ELF-1 (cell line): ENCODE measurements at places on chromosomes 7 and 10.

GRCh38 chr10:63396133-63396761 lies 69.5 kb downstream of the JMJD1C start:
- DNase-seq, result no peak

GRCh38 chr10:64170791-64171190 lies 649.6 kb downstream of the REEP3 start:
- DNase-seq, result no peak

- DNase-seq, result no peak
Observed at GRCh38 chr10:17768957-17769356, 17.0 kb downstream of the TMEM236 start.

DNA sequence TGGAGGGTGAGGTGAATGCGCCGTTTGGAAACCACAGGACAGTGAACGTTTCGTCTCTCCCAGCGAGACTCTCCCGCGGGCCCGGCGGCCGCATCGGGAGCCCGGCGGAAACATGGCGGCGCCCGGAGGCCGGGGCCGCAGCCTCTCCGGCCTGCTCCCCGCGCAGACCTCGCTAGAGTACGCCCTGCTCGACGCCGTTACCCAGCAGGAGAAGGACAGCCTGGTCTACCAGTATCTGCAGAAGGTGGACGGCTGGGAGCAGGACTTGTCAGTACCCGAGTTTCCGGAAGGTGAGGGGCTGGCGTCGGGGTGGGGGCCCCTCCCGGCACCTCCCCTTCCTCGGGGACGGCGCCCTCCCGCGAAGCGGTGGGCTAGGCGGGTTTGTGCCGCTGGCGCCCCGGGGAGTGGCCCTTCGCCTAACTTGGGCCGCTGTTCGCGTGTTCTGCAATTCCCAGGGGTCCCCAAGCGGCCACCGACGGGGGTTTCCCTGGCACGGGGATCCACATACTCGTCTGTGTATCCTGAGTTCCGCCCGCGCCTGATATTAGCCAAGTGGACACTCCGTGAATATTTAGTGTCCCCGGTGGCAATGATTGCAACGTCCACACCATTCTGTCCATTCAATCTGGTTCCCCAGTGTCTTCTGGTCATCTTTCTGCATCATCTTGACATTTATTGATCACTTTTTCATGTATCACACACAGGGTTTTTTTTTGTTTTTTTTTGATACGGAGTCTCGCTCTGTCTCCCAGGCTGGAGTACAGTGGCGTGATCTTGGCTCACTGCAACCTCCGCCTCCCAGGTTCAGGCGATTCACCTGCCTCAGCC lies 514 bp downstream of the NHLRC2 start:
- DNase-seq, result peak; percentile 73

GRCh38 chr7:124480036-124480820 lies 285.4 kb downstream of the GPR37 start:
- DNase-seq, result no peak

DNA sequence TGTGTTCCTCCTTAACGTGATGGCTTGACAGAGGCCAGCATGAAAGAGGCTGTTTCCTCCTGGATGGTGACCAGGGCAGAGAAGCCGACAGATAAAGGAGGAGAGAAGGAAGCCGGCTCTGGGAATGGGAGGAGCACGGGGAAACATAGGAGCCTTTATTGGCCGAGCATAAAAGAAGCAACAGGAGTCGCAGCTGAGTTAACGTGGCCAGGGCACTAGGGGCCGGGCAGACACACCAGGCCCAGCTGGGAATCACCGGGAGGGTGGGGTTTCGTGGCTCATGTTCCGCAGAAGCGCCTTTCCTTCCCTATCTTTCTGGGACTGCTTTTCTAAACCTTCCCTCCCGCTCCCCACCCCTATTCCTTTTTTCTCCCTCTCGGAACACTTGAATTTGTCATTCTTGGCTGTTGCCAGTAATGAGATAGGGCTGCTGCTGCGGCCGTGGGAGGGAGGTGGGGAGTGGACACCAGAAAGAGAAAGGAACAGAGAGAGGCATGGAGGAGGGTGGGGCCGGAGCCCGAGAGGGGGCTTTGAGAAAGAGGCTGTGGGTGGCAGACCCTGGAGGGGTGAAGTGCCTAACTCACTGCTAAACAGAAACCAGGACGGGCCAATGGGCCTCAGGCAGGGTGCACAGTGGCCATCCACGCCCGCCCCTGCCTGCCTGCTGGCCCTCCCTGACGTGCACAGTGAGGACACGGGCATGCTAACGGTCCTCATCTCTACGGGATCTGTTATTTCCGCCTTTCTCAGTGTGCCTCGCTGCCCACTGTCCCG lies 65.2 kb downstream of the COL13A1 start:
- peak; percentile 79 for DNase-seq

DNA sequence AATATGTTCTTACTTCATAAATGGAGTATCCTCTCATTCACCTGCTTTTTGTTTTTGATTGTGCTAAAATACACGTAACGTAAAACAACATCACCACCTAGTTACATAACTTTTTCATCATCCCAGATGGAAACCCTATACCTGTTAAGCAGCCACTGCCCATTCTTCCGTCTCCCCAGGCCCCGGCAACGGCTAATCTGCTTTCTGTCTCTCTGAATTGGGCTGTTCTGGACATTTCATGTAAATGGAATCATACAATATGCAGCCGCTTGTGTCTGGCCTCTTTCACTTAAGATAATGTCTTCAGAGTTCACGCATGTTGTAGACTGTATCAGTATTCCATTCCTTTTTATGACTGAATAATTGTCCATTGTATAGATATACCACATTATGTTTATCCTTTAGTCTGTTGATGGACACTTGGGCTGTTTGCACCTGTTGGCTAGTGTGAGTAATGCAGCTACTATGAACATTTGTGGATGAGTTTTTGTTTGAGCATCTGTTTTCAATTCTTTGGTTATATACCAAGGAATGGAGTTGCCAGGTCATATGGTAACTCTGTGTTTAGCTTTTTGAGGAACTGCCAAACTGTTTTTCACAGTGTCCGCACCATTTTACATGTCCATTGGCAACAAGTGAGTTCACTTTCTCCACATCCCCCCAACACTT lies 14.1 kb upstream of the SUN1 start:
- no peak for DNase-seq

DNA sequence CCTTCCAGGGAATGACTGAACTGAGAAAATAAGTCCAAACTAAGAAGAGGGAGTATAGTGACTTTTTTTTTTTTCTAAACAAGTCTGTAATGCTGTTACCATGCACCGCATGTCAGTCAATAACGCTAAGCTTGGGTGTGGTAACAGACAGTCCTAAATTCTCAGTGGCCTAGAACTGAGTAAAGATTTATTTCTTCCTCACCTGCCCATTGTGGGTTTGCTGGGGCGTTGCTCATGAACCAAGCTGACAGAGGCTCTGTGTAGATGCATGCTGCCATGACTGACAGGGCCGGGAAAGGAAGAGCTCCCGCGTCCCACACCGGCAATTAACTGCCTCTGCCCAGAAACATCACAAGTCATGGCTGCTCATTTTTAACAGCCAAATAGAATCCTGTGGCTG lies 25.5 kb upstream of the PRKG1 start:
- DNase-seq, result no peak

- DNase-seq, result no peak
Observed at GRCh38 chr10:95716866-95717265, 23.1 kb upstream of the TCTN3 start.

DNA sequence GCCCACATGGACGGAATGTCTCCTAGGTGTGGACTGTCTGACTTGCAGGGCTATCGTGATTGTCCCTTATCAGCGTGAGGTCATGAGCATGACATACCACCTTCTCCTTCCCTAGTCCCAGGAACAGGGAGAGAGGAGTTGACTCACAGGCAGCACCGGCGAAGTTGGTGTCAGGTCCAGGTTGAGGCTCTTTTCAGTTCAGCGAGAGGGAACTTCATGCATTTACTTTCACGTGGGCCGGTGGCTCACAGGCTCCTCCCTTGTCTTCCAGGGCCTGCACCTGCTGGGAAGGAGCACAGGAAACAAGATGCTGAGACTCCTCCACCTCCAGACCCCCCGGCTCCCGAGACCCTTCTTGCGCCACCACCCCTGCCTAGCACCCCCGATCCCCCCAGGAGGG lies 46.1 kb downstream of the PROSER2 start:
- DNase-seq, result no peak

GRCh38 chr10:111435871-111436270 lies 359.0 kb downstream of the ADRA2A start:
- no peak for DNase-seq

DNA sequence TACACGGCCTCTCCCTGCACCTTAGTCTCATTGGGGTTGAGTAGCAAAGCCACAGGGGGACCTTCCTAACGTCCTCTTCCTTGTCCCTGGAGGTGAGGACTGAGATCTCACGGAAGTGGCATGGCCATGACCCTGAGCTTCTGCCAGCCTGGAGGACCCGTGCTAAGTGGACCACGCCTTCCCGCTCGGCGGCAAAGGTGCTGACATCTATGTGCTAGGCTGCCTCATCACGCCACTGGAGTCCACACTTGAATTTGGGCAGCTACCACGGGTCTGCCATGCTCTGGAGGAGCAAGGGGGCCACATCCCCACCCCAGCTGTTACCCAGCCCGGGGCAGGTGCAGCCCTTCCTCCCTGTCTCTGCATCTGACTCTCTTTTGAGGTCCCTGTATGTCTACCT lies 15.3 kb downstream of the GHRHR start:
- no peak for DNase-seq

- peak; percentile 8 for DNase-seq
Observed at GRCh38 chr10:89032141-89032891, 41.7 kb downstream of the FAS start.

DNA sequence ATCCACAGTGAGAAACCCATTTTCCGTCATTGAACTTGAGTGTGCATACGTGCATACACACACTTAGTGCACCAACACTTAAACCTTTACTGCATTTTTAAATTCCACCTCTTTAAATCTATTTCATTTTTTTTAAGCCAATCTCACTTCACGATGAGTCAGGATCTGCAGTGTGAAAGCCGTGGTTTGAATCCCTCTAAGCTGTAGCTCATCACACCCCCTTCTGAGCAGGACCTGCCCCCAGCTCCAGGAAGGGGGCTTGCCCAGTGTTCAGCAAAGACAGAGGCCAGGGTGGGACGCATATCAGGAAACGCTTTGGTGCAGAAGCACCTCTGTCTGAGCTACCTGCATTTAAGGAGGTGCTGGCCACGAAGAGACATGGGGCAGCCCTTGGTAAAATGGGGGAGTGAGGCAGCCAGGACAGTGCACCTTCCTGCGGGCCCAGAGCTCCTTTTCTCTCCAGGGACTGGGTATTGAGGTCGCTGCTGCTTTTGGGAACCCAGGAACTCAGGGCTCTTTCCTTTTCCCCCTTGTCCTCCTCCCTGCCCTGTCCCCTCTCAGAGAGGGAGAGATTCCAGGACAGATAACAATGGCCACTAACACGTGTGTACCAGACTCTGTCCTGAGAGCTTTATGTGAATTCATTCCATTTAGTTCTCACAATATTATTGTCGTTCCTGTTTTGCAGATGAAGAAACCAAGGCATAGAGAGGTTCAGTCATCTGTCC lies 21.7 kb downstream of the ZNF316 start:
- no peak for DNase-seq

DNA sequence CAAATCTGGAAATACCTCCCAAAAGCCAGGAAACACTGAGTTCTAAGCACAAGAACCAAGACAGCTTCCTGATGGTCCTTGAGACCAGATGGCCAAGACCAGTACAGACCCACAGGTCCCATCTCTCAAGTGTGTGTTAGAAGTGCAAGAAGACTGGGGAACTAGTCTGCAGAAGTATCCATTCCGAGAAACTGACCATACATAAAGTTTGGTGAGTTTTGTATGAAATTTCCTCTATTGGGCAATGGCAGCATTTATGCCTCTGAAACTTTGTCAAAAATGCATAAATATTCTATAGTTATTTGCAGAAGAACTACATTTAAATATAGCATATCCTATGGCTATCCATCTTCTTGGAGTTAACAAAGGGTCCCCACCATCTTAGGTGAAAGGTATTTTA lies 137.5 kb downstream of the LRRN3 start:
- no peak for DNase-seq

DNA sequence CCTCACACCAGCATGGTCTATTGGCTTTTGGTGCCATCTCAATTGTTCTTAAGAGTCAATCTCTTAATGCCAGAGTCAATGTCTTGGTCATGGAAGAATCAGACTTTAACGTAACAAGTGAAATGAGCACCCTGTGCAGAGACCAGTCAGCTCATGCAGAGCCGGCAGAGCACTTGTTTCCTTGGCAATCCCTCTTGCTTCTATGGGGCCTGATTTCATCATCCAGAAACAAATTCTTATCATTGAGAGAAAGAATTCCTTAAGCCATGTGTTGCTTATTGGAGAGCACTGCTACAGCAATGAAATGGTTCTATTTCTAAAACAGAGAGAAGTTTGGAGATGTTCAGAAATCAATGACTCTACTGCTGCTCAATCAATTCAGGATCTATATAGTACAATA lies 212.8 kb downstream of the IPMK start:
- no peak for DNase-seq

DNA sequence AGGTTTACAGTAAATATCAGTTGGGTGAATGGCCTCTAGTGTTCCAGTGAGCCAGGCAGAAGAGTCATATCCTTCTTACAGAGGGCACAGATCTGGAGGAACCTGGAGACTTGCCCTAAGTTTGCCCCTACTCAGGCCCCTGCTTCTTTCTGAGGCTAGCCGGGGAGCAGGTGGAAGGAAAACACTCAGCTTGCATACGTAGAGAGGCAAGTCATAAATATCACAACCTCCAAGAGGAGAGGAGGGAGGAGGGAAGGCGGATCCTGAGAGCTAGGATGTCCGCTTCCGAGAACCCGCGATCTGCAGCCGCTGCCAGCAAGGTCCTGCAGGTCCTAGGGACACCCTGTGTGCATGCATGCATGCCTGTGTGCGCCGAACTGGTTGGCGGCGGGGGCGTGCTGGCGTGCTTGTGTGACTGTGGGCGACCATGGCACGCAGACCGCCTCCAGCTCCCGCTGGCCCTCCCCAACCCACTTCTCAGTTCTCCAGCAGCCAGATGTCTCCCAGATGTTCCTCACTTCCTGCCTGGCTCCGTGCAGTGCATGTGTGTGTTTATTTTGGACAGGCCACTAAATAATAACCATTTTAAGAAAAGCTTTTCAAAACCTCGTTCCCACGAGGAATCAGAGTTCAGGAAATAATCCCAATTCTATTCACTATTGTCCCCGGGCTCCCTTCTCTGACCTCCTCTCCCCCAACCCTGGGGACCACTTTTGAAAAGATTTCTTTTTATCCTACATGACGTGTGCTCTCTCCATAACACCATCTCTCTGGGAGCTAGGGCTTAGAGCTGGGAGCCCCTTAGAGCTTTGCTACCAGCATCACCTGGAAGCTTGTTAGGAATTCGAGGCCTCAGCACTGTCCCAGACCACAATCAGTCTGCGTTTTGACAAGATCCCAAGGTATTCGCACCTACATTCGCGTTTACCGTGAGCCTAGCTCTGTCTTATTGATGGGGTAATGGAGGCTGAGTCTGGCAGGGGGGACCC lies 32.4 kb downstream of the UNC5B start:
- DNase-seq, result no peak

GRCh38 chr7:143485500-143485899 lies 7.8 kb downstream of the TAS2R41 start:
- DNase-seq, result no peak

- no peak for DNase-seq
Observed at GRCh38 chr10:102613785-102614184, 30.5 kb upstream of the TRIM8 start.

- DNase-seq, result no peak
Observed at GRCh38 chr7:111290419-111290818, 199.5 kb downstream of the LRRN3 start.
